ENCODE measurements at places on chromosomes 2 and 18.

DNA sequence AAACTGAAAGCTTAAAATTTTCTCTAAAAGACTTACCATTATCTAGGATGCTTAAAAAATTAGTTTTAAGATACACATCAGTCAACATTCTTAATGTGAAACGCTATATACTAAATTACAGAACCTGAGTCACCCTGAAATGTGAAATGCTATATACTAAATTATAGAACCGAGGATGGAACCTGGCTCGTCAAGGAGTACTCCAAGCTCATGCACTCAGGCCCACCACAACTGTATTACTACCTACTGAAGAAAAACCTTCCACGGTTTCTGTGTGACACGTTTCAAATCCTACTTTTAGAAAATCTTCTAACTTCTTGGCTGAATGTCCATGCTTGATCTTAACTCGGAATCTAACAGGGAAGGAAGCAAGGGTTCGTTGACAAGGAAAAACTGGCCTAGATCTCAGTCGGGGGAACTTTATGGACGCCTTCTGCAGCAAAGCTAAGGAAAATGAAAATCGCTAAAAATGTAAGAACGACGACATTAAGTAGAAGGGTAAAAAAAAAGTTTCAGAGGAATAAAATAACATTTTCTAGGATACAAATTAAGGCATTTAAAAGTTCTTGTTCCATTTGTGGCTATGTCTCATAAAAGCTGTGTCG lies 1.4 kb downstream of the PRKD3 start:
- DNase-seq = no peak

DNA sequence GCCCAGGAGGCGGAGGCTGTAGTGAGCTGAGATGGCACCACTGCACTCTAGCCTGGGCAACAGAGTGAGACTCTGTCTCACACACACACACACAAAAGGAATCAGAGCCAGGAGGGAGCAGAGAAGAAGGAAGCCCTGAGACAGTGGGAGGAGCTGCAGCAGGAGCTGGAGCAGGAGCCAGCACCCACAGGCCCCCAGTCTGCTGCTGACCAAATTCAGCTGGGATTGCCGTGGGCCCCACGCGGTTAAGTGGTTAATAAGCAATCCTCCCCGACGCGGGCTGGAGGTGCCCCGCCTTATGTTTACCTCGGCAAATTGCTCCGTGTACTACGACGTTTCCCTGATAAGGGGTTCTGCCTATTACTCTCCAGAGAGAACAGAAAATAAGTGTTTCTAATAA lies 265.3 kb downstream of the TWIST2 start:
- DNase-seq = no peak

DNA sequence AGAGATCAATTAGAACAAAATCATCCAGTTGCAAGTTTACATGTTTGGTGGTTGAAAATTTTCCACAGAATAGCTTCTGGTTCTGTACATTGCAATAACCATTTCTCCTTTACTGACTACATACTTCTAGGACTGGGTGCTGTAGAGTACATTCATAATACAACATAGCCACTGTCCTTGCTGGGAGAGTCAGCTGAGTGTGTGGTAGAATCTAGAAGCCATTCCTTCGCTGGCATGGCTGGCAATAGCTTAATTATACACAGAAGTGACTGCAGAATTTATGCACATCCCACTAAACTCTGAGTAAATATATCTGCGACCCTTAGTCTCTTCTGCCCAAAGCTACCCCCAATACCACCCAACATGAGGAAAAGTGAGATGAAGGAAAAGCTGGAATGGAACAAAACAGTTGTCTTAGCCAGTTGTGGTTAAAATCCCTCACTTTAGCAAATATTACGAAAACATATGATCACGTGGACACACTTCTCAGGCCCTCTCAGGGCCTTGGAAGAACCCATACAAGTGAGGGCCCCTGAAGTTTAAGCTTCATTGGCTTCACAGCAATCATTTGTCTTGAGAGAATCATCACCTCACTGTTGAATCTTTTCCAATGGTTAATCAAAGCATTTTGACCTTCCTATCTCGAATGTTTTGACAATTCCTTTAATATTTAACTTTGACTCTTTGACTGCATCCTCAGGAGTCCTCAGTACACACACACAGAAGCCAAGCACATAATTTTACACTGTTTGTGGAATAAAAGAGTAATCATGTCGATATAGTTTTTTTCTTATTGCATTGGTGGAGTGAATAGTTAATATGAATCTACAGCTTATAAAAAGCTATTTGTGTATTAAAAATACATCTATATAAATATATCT lies 225.1 kb downstream of the ZNF385B start:
- DNase-seq = no peak

GRCh38 chr2:181070836-181071200 lies 90.4 kb downstream of the UBE2E3 start:
- DNase-seq = no peak

DNA sequence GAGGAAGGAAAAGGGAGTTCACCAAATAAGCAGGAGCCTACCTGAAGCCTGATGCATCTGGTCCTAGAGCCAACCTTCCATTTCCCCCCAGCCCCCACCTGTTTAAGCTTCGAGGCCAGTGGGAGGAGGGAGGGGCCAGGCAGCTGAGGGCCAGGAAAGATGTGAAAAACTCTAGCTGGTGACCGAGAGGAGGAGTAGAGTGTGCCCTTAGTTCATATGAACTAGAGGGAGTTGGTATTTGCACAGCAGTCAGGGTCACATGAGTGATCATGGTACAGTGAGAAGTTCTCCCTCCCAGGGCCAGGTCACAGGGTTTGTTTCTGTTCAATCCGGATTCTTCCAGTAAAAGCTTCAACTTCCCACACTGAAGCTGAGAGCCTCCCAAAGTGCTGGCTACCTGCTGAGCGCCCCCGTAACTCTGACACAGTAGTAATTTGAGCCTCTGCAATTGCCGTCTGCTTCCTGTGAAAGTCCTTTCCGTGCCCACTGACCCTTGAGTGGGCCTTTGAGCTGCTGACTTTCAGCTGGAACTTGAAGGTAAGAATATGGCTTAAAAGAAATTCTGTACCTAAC lies at the start of gene SULT1C2:
Gene SULT1C2, plus strand, starts transcription at position 362 of the 573 bp plus-strand sequence. CDS start 4,773 bp downstream, outside the sequence.
- DNase-seq = no peak
